Activated CD4-positive, CD25-positive, alpha-beta regulatory T cell treated with anti-CD3 and anti-CD28 coated beads, Interleukin-2, amount 50 U/mL, for 16 hours (primary cell): ENCODE measurements at places on chromosomes 3 and 15.

DNA sequence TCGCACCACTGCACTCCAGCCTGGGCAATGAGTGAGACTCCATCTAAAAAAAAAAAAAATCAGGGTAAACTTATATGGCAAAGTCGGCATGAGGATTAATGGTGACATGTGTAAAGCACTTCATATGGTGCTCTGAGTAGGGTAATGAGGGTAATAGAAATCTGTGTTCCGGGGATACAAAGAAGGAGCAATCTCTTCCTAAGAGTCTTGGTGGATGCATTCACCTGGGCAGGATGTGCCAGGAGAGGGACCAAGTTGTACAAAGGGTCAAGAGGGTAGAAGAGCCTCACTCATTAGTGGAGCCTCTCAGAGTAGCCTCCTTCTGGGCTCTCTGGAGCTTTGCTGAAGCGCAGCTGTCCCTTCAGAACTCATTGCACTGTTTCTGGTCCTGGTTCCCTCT, 9.3 kb upstream of the CX3CR1 start:
- DNase-seq: no peak

DNA sequence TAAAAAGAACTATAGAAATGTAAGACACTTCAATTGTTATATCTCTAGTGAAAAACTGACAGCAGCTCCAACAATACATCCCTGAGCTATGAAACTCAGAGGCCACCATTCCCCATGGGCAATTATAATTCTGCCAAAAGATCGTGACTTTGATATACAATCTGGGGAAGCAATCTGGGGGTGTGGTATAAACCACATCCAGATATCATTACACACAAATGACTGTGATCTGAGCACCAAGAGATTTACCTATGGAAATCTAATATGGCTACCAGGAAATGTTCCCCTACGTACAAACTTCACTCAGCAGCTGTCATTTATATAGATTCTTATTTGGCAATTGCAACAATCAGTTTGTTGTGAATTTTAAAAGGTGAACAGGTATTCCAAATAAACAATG, 110.3 kb downstream of the FRMD5 start:
- DNase-seq: no peak

DNA sequence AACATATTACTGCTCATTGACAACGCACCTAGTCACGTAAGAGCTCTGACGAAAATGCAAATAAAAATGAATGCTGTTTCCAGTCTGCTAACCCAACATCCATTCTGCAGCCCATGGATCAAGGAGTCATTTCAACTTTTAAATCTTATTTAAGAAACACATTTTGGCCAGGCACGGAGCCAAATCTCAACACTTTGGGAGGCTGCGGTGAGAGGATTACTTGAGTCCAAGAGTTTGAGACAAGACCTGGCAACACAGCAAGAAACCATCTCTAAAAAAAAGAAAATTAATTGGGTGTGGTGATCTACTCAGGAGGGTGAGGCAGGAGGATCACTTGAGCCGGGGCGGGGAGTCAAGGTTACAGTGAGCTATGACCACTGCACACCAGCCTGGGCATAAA, 22.4 kb upstream of the TM4SF19 start:
- no peak for DNase-seq

DNA sequence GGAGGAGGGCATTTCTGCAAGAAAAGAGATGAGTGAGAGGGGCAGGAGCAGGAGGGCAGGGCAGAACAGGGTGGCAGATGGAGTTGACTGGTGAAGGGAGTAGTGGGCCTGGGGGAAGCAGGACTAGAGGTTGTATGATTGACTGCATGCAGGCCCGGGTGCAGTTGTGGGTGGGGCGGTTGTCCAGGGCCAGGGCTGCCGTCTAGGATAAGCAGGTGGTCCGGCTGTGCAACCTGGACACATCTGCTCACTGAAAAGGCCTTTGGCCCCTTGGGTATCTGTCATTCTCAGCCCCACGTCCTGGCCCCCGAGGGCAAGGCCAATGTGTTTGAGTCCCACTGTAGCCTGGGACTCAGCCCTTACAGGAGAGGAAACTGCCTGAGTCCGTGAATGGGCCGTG, 25.4 kb downstream of the ALS2CL start:
- no peak for DNase-seq

DNA sequence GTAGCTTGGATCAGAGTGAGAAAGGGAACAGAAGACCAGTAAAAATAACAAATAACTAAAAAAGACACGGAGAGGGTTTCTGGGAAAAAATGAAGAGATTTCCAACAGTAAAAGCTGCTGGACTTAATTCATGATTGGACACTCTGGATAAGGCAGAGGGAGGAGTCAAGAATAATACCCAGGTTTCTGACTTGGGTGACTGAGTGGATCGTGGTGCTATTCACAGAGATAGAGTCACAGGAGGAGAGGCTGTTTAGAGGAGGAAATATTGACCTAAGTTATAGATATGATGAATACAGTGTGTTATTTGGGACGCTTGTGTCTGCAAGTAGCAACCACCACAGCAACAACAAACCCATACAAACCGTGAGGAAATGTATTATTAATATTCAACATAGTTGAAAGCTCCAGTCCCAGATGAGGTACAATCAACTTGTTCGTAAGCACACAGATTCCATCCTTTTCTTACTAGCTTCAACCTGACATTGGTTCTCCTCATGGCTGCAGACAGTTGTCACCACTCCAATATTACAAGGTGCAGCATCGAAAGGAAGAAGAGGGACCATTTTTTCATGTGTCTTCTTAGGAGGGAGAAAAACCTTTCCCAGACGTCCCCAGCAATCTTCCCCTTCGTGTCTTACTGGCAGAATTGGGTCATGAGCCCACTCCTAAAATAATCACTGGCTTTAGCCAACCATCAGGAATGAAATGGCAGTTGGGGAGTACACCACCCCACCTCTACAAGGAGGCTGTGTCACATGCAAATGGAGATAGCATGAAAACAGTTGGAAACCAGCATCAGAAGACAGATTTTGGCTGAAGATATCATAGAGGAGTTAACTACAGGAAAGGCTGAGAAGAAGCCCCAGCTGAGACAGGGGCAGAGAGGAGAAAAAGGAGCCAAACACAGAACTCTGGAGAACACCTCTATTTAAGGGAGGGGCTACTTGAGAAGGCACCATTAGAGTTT, 387.8 kb downstream of the SHQ1 start:
- no peak for DNase-seq
